A549 treated with ZK216348 at 1 μM for 4 hours (cell line): ENCODE measurements at places on chromosomes 2 and 18. TPM values are rescaled to one million over a fixed set of nuclear protein-coding genes. Genes with fewer than 3 reads are reported as not detected.

Gene CROCC2
- total RNA-seq = not detected in 5 replicates

Gene DLX2
- 0.35 to 0.89 TPM (median 0.44 TPM) in 5 replicates for total RNA-seq

Gene KRTCAP3
- total RNA-seq = 0.64 to 0.94 TPM (median 0.74 TPM) in 5 replicates

Gene NPPC
- 0.14 to 0.41 TPM (median 0.24 TPM) in 3 of 5 replicates, not detected in the others for total RNA-seq

Gene FHOD3
- 2.3 to 3.5 TPM (median 2.8 TPM) in 5 replicates for total RNA-seq

Gene GALR1
- not detected in 5 replicates for total RNA-seq

Gene DYSF
- 0.61 to 0.91 TPM (median 0.75 TPM) in 5 replicates for total RNA-seq

Gene CYS1
- total RNA-seq = 1.2 to 1.8 TPM (median 1.4 TPM) in 5 replicates

Gene GDF7
- 0.05 to 0.11 TPM (median 0.08 TPM) in 5 replicates for total RNA-seq

Gene GAL3ST2
- 0.20 to 0.46 TPM (median 0.33 TPM) in 5 replicates for total RNA-seq

Gene SOX11
- not detected in 5 replicates for total RNA-seq

Gene TUBA3E
- total RNA-seq = 0.62 to 0.97 TPM (median 0.78 TPM) in 5 replicates

Gene EPG5
- total RNA-seq = 3.7 to 4.9 TPM (median 4.6 TPM) in 5 replicates

Gene CNGA3
- not detected in 5 replicates for total RNA-seq

Gene TRAK2
- total RNA-seq = 10.9 to 15.7 TPM (median 14.7 TPM) in 5 replicates

Gene UGP2
- 73.4 to 153 TPM (median 101 TPM) in 5 replicates for total RNA-seq

Gene CAMKMT
- total RNA-seq = 3.6 to 6.5 TPM (median 4.5 TPM) in 5 replicates

Gene CENPA
- 46.7 to 57.0 TPM (median 49.9 TPM) in 5 replicates for total RNA-seq

Gene BCS1L
- 32.8 to 52.6 TPM (median 44.7 TPM) in 5 replicates for total RNA-seq

Gene CCDC88A
- 20.3 to 31.5 TPM (median 23.6 TPM) in 5 replicates for total RNA-seq

Gene SLC4A3
- total RNA-seq = 1.9 to 4.4 TPM (median 3.2 TPM) in 5 replicates

Gene BMP10
- not detected in 5 replicates for total RNA-seq

Gene PDE11A
- 0.25 to 1.2 TPM (median 0.46 TPM) in 5 replicates for total RNA-seq

Gene UGT1A8
- 0.23 TPM in 1 of 5 replicates, not detected in the others for total RNA-seq

Gene POLR1A
- 15.5 to 28.0 TPM (median 22.7 TPM) in 5 replicates for total RNA-seq

Gene FOXD4L1
- 0.25 to 0.50 TPM (median 0.28 TPM) in 5 replicates for total RNA-seq

Gene CXCR1
- not detected in 5 replicates for total RNA-seq

Gene TMEM247
- total RNA-seq = not detected in 5 replicates

Gene IL37
- not detected in 5 replicates for total RNA-seq

Gene HNMT
- 0.36 to 2.4 TPM (median 1.3 TPM) in 5 replicates for total RNA-seq

Gene PLEK
- not detected in 5 replicates for total RNA-seq

Gene ADD2
- total RNA-seq = 21.3 to 31.7 TPM (median 25.0 TPM) in 5 replicates

Gene CYBRD1
- 19.5 to 35.8 TPM (median 30.6 TPM) in 5 replicates for total RNA-seq

Gene FRZB
- total RNA-seq = 0.06 to 0.08 TPM (median 0.06 TPM) in 4 of 5 replicates, not detected in the other

Gene ITGAV
- 45.2 to 97.0 TPM (median 73.3 TPM) in 5 replicates for total RNA-seq

Gene MARS2
- total RNA-seq = 9.4 to 10.8 TPM (median 10.0 TPM) in 5 replicates

Gene RASGRP3
- total RNA-seq = 0.41 to 1.6 TPM (median 0.61 TPM) in 5 replicates

Gene C1QL2
- 0.15 to 0.28 TPM (median 0.20 TPM) in 4 of 5 replicates, not detected in the other for total RNA-seq

Gene SCYGR4
- total RNA-seq = not detected in 5 replicates

Gene ZNF2
- total RNA-seq = 2.4 to 3.8 TPM (median 3.5 TPM) in 5 replicates

Gene YWHAQ
- 660 to 1,158 TPM (median 782 TPM) in 5 replicates for total RNA-seq

Gene TSPYL6
- not detected in 5 replicates for total RNA-seq

Gene MSH2
- total RNA-seq = 31.9 to 46.3 TPM (median 39.3 TPM) in 5 replicates

Gene CD8B
- total RNA-seq = not detected in 5 replicates
